ENCODE measurements at places on chromosomes 2 and 18.

GRCh38 chr2:150351922-150352321 is 135.5 kb downstream of the RND3 start:
- no peak for DNase-seq

DNA sequence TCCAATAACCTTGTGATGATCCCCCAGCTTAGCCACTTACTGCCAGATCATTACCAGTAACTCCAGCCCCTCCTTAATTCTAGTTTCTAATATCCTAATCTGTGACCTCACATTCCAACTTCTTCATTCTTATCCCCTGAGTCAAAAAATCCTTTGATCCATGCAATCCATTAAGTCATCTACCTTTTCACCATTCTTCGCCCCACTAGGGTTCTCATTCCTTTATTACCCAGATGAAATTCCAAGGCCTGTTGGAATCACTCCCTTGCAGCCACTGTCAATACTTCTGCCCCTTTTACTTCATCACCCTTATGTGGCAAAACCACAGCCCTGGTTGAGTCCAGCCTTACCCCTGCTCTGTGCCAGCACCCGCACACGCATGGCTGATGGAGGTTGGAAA is 20.3 kb upstream of the IL36G start:
- DNase-seq, result no peak

DNA sequence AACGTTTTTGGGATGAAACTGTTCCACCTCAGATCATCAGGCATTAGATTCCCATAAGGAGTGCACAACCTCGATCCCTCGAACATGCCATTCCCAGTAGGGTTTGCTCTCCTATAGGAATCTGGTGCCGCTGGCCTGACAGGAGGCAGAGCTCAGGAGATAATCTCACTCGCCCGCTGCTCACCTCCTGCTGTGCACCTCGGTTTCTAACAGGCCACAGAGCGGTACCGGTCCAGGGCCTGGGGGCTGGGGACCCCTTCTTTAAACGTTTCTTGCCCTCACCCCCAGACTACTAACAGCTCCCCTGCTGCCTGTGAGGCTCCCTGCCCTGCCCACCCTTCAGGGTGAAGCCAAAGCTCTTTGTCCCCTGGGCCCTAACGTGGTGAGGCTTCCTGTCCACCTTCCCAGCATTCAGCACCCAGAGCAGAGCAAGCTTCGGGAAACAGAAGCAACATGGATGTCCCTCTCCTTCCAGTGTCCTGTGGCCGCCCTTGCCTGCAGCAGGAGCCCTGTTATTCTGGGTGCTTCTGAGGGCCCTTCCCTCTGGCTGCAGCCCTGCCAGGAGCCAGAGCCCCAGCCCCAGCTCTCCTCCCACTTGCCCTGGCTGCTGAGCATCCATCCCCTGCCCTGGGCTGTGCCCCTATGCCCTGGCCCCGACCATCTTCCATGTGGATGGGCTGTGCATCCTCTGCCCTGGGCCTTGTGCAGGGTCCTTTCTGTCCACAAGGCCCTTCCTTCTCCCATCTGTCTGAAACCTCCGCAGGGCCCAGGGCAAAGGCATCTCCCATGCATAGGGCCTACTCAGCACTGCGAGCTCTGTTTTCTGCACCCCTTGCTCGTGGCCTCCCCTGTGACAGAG is 140.1 kb downstream of the MBP start:
- DNase-seq, result no peak

- DNase-seq, result no peak
These were observed 68.9 kb downstream of the METTL4 start for GRCh38 chr18:2502394-2502793.

- DNase-seq, result no peak
These were observed 44.5 kb upstream of the RMDN2 start for GRCh38 chr2:37880551-37880950.

- no peak for DNase-seq
These were observed 68.8 kb downstream of the MEP1B start for GRCh38 chr18:32258558-32259204.

GRCh38 chr2:67485431-67485830 is 88.3 kb downstream of the ETAA1 start:
- no peak for DNase-seq

- DNase-seq, result no peak
These were observed 563.9 kb upstream of the NRXN1 start for GRCh38 chr2:51595836-51596235.

- DNase-seq, result no peak
These were observed 15.6 kb upstream of the CYTIP start for GRCh38 chr2:157459486-157459885.

DNA sequence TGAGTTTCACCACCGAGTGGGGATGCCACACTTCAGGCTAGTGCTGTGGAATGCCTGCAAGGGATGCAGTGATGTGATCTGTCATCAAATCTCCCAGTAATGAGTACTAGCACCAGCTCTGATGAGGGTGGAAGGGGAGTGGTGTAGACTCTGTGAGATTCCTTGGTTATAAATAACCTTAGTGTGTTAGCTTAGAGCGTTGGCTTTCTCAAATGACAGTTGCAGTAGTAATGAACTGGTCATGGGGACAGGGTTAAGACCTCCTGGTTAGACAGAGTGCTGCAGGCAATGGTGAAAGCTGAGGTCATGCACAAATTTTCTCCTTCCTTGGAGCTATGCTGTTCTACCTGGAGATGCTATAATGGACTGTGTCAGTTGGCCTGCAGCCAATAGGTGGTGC is 1063.4 kb upstream of the CRIM1 start:
- DNase-seq, result no peak

GRCh38 chr2:86633155-86633651 is 9.5 kb upstream of the RNF103 start:
- DNase-seq, result no peak

- DNase-seq, result no peak
These were observed 19.2 kb downstream of the PTGR3 start for GRCh38 chr18:75189696-75190095.

DNA sequence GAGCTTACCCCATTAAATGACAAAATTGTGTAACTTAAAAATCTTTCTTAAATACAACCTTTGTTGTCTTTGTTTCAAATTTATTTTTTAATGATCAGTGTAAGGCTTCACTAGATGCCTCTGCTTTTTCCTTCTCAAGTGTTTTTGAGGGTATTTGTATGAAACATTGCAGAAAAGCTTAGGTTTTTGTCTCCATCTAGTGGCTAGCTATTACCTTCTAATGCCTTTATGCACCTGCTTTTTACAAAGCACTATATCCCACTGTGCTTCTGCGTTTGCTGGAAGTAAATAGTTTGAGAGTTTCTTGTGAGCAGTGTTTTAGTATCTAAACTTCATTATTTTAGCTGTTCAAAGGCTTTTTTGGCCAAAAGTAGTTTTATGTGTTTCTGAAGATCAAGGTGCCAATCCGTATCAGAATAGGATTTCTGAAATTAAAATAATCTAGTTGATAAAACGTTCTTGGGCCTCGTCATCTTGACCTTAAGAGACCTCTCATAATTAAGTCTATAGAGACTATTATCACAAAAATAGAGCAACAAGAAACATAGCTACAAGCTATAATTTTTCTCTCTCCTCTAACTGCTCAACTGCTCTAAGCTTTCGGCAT is 47.0 kb downstream of the IWS1 start:
- no peak for DNase-seq

DNA sequence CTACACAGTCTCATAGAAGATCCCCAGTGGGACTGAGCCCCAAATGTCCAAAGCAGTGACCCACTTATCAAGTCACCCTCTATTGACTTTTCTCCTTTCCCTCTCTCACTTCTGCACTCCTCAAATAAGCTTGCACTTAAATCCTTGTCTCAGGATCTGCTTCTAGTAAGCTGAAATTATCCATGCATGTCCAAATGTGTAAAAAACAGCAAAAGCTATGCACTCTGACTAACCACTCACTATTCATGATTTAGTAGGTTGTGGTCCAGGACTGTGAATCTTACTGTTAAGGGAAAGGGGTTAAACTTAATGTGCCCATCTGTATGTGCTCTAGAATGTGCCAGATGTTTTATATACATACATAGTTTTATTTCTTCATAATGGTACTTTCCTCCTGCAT is 115.4 kb downstream of the SCG2 start:
- no peak for DNase-seq
